DMS 273 treated with DMSO at 0.1 percent for 48 hours (cell line): ENCODE measurements at places on chromosomes 5 and 9.

DNA sequence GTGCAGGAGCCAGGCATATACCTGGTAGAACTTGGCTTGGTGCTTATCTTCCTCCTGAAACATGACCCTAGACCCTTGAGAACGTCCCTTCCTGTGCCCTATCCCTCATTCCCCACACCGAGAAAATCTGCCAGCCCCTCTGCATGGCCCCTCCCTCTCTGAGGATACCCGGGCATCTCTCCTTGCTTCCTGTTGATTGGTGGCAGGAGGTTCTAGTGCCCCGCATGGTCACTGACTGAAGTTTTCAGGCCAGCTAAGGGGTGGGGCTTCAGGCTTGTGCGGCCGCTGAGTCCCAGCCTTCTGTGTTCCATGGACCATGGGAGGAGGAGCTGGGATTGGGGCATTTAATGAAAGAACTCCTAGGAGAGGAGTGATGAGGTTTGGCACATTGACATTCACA is 22.8 kb downstream of the IGIP start:
- DNase-seq = no peak

DNA sequence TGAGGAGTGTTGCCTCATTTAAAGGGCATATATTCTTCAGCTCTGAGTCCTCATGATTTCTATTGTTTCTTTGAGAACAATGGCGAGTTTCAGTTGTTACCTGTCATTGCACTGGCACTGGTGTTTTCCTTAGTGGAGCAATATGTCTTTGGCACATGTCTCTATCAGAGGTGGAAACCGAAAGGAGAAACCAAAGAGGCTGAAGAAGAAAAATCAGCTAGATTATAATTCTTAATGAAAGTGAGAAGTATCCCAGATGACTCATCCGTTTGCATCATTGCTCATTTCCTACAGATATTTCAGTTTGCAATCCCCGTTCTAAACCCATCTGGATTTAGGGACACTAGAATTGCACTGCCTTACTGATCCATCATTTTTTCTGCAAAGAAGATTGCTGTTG is 324.6 kb downstream of the TMEM232 start:
- no peak for DNase-seq

- no peak for DNase-seq
Observed at GRCh38 chr5:76863001-76863400, 13.2 kb downstream of the S100Z start.

GRCh38 chr9:38311382-38312270 is 80.9 kb upstream of the ALDH1B1 start:
- DNase-seq = no peak

- no peak for DNase-seq
Observed at GRCh38 chr5:1048861-1049838, 40.5 kb downstream of the NKD2 start.

DNA sequence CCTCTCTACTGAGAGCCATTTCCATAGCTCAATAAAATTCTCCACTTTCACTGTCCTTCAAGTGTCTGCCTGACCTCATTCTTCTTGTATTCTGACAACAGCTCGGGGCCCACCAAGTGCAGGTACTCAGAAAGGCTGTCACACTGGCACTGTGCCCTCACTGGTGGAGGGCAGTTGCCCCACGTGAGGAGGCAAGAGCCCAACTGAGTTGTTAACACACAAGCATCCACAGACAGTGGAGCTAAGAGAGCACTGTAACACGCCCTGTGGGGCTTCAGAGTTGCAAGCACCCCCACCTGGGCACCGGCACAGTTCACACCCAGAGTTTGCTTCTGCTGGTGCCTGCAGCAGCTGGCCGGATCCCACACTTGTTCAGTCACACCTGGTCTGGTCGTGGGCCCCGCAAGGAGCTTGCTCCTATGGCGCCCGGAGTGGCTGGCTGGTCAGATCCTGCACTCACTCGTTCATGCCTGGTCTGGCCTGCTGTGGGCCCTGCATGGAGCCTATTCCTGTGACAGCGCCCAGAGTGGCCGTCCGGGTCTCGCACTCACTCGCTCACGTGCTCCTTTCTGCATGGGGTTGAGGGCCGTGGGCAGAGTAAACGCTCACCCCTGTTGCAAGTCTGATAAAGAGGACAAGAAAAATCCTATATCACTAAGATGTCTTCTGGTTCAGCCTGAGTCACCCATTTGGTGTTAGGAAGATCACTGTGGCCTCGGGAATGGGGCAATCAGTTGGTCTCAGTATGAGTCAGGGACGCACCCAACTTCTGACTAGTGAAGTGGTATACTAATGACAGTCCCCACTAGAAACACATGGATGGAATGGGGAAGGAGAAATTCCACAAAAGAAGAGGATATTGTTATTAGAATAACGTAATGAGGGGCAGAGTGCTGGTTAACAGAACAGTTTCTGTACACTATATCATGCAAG is 87.0 kb upstream of the CCNH start:
- no peak for DNase-seq

DNA sequence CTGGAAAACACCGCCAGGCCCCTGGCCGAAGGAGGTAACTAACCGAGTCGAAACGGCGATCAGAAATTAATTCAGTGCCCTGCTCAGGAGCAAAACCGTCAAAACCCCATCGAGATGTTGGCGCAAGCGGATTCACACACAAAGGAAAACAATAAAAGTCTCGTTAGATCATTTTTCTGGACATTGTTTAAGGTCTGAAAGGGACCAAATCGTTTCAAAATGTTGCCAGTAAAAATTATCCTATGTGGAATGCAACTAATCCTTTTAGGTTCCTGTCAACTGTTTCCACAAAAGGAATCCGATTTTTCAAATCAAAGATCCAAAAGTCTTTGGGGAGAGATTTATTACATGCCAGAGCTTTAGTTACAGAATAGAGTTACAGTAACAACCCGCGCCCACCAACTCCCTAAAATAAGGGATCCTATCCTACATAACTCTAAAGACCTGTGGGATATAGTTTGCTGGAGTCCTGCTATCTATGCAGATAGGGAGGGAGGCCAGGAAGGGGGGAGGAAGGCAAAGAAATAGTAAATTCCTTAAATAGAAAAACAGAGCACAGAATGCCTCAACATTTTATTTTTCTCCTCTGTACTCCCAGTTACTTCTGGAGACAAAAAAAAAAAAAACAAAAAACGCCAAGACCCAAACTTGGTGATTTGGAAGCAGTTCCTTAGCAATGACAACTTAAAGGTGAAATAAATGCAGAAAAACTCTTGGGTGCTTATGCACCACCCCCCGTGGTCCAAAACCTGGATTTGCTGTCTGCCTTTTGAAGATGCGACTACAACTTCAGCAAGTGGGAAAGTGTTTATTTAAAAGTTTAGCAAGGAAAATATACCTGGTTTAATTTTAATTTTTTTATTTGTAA is 10.6 kb downstream of the FOXD1 start:
- no peak for DNase-seq

DNA sequence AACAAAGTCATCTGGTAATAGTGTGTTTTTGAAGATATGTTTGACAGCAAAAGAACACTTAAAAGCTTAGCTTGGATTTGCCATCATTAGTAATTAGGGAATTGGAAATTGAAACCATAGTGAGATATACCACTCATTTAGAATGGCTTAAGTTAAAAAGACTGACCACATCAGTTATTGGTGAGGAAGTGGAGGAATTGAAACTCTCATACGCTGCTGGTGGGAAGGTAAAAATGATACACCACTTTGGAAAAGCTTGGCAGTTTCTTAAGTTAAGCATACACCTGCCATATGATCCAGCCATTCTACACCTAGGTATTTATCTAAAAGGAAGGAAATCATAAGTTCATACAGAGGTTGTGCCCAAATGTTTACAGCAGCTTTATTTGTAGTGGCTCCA is 213.2 kb downstream of the TRIO start:
- no peak for DNase-seq

DNA sequence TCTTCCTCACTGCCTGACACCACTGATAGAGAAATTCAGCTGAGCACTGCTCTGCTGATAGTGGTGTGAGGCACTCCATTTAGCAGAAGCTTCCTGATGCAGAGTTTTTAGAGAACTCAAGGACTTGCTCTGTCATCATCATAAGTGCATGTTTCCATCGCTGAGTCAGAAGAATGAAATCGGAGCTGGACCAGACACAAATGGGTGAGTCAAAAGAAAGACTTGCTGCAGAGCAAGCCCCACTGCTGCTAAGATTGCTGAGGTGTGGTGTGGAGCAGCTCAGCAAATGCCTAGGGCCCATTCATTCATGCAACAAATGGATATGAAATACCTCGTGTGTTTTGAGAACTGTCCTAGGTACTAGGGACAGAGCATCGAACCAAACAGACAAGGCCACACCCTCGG is 410.2 kb upstream of the SLC30A5 start:
- DNase-seq = no peak

- DNase-seq = no peak
Observed at GRCh38 chr9:92794426-92794825, 29.8 kb upstream of the BICD2 start.

DNA sequence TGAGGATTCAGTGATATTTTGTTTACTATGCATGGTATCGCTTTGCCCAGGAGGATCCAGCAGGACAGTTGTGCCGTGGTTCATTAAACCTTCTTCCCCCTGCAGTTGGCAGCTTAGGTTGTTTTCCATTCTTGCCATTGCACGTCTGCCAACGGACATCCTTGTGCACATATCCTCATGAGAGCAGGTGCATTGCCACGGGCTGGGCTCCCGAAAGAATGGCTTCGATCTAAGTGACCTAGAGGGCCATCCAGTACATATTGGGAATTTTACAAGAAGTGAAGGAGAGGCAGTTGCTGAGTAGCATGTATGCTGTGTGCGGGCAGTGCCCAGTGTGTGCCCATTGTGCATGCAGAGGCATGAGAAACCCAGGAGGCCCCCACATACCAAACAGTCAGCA is 22.1 kb downstream of the HRH2 start:
- no peak for DNase-seq

- no peak for DNase-seq
Observed at GRCh38 chr5:54249210-54250028, 61.0 kb downstream of the ARL15 start.

DNA sequence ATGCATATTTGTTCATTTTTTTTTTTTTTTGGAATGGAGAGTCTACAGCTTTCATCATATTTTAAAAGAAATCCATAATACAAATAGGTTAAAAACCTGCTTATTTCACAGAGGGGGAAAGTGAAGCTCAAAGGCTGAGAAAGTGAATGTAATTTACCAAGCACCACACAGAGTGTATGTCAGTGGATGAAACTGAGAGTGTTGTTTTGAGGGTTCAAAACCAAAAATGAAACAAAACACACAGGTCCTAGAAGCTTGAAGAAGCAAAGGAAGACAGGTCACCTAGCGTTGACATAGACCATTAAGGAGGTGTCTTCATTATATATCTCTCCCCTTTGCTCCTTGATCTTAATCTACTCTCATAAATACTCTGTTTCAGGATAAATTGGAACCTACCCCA is 7.5 kb downstream of the NMUR2 start:
- no peak for DNase-seq
